ENCODE measurements at places on chromosomes 1 and 21.

DNA sequence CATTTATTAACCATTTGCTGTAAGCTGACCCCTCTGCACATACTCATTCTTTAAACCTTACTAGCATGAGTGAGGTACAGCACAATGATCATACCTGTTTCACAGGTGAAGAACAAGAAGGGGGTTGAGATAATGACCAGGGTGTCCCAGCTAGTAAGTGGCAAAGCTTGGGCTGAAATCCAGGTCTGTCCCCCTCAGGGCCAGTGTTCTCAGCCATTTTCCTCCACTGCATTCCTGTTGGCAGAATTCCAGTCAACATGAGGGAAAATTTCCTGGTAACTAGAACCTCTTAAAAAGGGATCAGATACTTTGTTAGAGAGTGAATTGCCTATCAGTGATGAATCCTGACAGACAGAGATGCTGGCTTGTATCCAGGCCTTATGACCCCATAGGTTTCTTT is 48.1 kb downstream of the SPATA46 start:
- peak; percentile 4 for DNase-seq

GRCh38 chr1:31875636-31876236 is 59.9 kb upstream of the SPOCD1 start:
- DNase-seq = no peak

DNA sequence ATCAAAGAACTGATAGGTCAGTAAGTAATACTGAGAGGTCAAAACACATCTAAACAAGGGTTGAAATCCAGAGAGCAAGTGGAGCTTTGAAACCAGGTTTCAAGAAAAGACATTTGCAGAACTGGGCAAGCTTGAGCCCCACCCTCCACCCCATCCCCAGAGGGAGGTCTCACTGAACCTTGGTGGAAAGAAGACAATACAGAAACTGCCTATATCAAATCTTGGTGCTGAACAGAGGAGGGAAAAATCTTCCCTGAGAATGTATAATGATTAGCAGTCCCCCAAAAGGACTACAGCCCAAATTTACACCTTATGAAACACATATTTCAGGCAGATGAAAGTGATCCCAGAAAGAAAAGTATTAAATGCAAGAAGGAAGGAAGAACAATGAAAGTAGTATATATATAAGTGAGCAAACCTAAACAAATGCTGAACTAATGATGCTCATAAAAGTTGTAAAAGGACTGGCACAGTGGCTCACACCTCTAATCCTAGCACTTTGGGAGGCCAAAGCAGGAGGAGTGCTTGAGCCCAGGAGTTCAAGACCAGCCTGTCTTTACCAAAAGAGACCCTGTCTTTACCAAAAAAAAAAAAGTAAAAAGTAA is 12.4 kb downstream of the ZBTB17 start:
- DNase-seq = no peak

DNA sequence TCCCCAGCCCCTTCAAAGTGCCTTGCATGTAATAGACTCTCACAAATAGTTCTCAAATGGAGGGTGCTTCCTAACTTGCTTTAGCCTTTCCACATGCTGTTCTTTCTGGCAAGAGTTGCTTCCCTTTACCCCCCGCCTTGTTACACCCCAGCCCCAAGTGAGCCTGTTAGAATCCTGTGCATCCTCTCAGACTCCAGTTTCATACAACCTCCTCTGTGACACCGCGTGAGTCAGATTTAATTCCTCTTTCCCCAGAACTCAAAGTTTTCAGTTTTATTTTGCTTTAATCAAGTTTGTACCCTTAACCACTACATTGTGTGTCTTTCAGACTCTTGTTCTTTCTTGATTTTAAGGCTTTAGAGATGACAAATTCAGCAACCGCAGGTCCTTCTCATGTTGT is 234.5 kb upstream of the HOOK1 start:
- DNase-seq = no peak

DNA sequence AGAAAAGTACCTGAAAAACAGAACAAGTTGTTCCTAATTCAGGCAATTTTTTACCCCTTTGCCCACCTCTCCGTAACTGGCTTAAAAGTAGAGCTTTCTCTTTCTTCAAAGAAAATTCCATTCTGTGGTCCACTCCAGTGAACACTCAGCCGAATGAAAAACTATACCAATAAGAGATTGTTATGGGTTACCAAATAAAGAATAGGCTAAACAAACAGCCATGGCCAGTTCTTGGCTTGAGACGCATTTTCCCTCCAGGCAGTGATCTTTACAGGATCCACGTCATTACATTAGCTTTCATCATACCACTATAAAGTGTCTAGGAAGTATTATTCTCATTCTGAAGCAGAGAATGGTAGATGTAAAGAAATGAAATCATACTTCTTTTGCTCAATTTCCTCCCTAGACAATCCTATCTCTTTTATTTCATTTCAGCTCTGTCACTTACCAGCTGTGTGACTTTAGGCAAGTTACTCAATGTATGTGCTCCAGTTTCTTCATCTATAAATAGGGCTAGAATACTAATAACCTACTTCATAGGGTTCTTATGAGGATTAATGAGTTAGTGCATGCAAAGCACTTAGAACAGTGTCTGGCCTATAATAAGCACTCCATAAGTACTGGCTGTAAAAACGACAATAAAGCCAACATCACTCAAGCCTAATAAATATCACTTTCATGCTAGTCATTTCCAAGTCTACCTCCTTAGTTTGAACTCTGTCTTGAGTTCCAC is 26.5 kb upstream of the TRIM45 start:
- DNase-seq = no peak

GRCh38 chr1:22709891-22710700 is 543 bp upstream of the EPHB2 start:
- no peak for DNase-seq

Measured in NCI-H774 (cell line).